ENCODE measurements at places on chromosomes 11 and 22.

DNA sequence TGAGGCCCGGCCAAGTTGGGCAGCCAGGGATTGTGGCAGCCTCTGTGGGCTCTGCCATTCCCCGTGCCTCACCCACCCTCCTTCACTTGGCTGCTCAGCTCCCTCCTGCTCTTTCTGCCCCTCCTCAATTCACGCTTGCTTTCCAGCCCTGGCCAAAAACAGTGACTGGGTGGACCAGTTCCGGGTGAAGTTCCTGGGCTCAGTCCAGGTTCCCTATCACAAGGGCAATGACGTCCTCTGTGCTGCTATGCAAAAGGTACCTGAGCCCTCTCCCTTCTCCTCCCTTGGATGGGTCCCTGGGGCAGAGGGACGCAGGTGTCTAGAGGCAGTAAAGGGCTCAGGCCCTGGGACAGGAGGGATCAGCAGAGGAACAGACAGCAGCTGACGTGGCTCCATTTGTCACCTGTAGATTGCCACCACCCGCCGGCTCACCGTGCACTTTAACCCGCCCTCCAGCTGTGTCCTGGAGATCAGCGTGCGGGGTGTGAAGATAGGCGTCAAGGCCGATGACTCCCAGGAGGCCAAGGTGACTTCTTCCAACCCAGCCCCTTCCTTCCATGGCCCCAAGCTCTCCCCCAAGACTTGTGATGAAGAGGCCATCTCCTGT is 2.7 kb downstream of the FREY1 start:
- DNase-seq = no peak

- no peak for DNase-seq
These were observed 15.8 kb downstream of the CCND1 start for GRCh38 chr11:69656536-69657455.

- no peak for DNase-seq
These were observed 19.3 kb downstream of the POLR3H start for GRCh38 chr22:41524809-41525449.

GRCh38 chr11:57597916-57598830 is 688 bp downstream of the SERPING1 start:
- no peak for DNase-seq

GRCh38 chr11:121451986-121452608 is at the start of gene SORL1:
TSS of gene SORL1 (plus strand) at chr11:121452314. CDS start at chr11:121452332, 18 bp downstream.
- no peak for DNase-seq

GRCh38 chr11:115134926-115135325 is 369.3 kb downstream of the CADM1 start:
- no peak for DNase-seq

DNA sequence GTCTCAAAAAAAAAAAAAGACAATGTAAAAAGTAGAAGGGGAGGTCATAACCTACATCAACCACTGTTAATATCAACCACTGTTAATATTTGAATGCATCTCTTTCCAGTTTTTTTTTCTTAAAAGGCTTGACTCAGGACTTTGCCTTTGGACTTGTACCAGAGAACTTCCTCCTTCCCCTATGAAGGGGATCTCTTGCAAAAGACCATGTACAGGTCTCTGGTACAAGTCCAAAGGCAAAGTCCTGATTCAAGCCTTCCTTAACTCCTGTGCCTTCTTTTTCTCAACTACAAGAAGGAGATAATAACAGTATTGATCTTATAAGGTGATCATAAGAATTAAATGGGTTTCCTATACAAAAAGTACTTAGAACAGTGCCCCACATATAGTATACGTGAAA is 563.5 kb downstream of the BUD13 start:
- DNase-seq = no peak

DNA sequence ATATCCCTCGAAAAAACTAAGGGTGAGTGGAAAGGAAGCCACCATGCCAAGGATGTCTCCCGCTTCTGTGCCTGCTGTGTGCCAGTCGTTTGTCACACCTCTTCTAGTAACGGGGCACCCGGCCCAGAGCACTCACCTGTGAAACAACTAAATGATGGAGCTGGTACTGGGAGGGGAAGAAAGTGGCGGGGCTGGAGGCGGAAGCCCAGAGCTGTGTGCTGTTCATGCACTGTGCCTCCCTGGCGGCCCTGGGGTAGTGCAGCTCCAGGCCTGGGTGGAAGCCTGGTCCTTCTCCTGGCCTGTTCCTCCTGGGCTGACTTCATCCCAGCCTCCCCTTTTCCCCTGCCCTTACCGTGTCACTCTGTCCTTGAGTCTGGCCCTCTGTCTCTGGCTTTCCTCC is 130.2 kb downstream of the CEP164 start:
- no peak for DNase-seq

- no peak for DNase-seq
These were observed 20.3 kb upstream of the SLN start for GRCh38 chr11:107731941-107732688.

GRCh38 chr11:73239111-73239521 is 21.0 kb downstream of the P2RY2 start:
- no peak for DNase-seq

GRCh38 chr11:35216962-35217678 is 78.1 kb downstream of the CD44 start:
- DNase-seq = no peak

- DNase-seq = no peak
These were observed 29.6 kb downstream of the EHF start for GRCh38 chr11:34650528-34650927.

- DNase-seq = no peak
These were observed 71.9 kb upstream of the PPARA start for GRCh38 chr22:46078241-46079092.

All from kidney epithelial cell (primary cell).